Upper lobe of left lung (tissue), 6 donors: ENCODE measurements at places on chromosomes 6 and 20.

- DNase-seq, result no peak
These were observed 18.8 kb downstream of the MAP3K4 start for GRCh38 chr6:161010418-161010817.

- no peak for DNase-seq
These were observed 10.1 kb downstream of the PPP1R3G start for GRCh38 chr6:5095236-5095635.

DNA sequence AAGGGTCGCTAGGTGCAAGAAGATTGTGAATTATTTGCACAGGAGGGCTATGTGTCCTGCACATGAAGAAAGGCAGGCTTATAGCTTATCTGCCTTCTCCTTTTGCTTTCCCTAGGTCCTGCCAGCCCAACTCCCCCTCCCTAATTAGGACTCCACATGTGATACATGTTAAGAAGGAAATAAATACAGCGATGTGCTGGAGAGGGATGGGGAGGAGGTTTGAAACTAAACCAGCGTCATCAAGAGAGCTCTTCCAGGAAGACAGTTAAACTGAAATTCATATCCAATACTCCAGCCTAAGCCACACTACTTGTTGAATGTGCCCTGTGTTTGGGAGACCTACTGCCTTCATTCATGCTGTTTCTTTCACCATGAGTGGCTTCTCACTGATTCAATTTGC lies 34.9 kb upstream of the UTRN start:
- DNase-seq, result no peak

- DNase-seq, result no peak
These were observed 67.4 kb downstream of the AIG1 start for GRCh38 chr6:143127941-143128680.

DNA sequence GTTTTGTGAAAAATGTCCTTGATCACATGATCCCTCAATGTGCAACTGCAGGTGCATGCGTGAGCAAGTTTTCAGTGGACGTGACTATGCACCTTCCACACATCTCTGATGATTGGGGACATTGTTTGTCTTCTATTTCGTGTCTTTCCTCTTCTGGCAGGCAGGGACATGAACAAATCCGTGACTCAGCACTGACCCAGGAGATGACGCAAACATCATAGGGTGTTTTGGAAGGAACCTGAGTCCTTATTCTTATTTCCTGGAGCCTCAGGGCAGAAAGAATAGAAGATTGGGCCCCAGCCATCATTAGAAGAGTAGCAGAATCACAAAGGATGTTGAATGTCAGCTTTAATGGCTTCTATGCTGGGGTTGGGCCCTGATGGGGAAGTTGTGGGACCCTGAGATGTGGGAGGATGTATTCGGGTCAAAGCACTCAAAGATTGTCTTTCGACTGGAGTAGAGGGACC lies 11.9 kb upstream of the SIRPD start:
- no peak for DNase-seq
